CD4-positive, alpha-beta T cell treated with Interleukin-15 for 4 hours (primary cell): ENCODE measurements at places on chromosomes 1 and 21.
A peak's percentile ranks its signal among the peaks of the same experiment; 100 is the strongest.

- DNase-seq = no peak
Observed at GRCh38 chr1:81547261-81547911, 253.3 kb upstream of the ADGRL2 start.

- DNase-seq = no peak
Observed at GRCh38 chr1:15455522-15455921, 1.0 kb upstream of the CELA2A start.

- DNase-seq = no peak
Observed at GRCh38 chr1:115929881-115930280, 46.4 kb upstream of the SLC22A15 start.

DNA sequence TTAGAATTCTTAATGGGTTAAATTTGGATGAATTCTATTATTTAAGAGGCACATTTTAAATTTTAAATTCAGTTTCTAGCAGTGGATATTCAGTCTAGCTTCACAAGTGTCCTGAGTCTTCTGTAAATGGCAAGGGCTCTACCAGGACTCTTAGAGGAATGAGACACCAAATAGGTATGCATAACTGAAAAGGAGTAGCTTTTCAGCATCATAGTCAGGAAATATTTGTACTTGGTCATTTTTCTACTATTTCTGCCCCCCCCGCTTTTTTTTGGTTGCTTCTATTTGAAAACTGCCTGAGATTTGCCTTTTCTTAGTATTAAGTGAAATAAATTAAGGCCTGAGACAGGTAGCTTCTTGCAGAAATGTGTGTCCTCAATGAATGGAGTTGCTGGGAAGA, 80.2 kb downstream of the MAST2 start:
- DNase-seq = no peak

DNA sequence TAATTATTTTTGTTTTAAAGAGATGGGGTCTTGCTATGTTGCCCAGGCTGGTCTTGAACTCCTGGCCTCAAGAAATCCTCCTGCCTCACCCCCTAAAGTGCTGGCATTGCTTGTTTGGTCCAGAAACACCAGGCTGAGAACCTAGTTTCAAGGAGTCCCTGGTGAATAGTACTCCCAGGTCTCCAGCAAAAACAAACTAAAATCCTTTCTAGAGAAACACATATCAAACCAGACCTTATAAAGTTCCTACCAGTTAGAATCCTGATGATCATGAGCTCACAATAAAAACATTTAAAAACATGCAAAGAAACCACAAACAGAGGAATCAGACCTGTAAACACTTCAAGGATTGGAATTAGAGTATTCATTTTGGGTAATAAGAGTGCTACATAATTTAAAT, 34.4 kb upstream of the PADI1 start:
- DNase-seq = no peak

DNA sequence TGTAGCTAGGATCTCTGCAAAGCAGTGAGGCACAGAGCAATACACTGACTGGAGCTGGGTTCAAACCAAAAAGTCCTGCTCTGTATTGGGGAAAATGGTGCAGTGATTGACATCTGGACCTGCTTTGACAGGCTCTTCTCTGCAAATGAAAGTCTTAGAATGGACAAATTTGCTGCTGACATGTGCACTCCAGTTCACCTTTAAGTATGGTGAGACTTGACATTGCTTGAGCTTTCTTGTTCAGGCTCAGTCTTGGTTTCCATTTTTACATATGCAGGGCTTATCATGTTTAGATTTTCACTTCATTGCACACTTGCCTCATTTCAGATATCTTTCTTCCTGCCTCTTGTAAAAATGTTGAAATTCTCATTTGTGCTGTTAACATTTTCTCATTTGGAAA, 1655.0 kb downstream of the MRPL39 start:
- DNase-seq = no peak

DNA sequence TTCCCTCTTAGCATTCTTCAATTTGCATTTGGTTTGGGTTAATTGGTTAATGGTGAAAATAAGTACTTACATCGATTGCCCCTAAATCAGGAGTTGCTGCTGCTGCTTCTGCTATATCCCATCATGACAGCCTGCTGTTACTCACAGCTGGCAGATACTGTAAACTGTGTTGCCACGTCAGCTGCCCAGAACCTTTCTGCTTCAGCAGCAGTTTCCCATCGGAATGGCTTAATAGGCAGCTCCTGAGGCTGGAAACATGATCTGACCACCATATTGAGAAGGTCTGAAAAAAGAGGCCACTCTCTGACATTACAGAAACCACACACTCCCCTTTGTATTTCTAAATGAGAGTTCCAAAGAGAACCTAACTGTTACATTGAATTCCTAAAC, 14.3 kb upstream of the SEC16B start:
- DNase-seq = no peak

DNA sequence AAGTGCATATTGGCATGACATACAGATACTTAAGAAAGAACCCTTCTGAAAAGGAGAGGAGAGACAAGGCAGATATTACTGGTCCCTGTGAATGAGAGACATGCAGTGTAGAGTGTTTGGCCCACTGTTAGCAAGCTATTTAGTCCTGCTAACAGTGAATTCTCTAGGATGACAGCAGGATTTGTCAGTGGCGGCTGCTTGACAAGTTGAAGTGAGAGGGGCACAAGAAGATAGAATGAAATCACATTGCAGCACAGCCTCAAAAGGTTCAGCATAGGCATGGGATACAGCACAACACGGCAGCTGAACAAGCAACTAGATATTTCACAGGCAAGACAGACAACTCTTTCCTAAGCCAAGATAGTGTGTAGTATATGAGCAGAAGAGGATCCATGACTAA, 407.9 kb downstream of the PLA2G4A start:
- DNase-seq = no peak

DNA sequence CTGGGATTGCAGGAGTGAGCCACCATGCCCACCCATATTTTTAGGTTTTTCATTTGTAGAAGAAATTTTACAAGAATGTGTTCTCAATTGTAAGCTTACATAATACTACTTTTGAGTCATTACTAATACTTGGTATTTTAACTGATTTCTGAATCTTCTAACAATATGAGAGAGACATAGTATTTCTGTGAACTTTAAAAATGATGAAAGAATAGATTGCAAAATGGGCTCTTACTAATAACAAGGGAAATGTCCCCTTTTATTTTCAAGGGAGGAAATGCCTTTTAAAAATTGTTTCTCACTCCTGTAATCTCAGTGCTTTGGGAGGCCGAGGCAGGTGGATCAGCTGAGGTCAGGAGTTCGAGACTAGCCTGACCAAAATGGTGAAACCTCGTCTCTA, 5.9 kb downstream of the AGO3 start:
- DNase-seq = no peak

DNA sequence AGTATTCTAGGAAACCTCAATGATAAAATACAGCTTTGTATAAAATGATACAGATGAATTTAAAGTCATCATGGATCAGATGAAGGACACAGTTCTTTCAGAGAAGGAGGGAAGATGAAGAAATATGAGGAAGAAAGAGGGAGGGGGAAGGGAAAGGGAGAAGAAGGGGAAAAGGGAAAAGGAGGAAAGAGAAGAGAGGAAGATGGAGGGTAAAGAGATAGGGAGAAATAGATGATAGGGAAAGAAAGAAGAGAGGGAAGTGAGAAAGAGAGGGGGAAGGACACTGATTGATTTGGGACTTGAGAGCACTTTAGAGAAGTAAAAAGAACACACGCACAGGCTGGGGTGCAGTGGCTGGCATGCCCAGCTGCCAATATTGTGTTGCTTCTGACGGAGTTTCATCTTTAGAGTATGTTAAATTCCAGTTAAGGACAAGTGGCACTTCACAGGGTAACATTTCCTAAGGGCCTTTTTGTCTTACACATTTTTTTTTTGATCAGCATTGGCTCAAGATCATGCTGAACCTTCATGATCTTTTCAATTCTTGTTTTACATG, 235.9 kb upstream of the DMRTA2 start:
- no peak for DNase-seq

DNA sequence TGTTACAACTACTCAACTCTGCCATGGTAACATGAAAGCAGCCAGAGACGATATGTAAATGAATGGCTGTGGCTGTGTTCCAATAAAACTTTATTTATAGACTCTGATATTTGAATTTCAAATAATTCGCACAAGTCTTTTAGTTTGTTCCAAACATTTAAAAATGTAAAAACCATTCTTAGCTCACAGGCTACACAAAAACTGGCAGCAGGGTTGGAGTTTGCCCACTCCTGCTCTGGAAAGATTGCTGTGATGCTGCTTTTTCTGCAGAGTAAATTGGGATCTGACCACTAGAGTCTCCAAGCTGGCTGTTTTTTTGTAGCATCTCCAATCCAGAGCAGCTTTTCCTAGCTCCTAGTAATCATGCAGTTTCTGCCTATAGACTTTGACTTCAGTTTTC, 157.5 kb downstream of the CHRM3 start:
- DNase-seq = no peak

DNA sequence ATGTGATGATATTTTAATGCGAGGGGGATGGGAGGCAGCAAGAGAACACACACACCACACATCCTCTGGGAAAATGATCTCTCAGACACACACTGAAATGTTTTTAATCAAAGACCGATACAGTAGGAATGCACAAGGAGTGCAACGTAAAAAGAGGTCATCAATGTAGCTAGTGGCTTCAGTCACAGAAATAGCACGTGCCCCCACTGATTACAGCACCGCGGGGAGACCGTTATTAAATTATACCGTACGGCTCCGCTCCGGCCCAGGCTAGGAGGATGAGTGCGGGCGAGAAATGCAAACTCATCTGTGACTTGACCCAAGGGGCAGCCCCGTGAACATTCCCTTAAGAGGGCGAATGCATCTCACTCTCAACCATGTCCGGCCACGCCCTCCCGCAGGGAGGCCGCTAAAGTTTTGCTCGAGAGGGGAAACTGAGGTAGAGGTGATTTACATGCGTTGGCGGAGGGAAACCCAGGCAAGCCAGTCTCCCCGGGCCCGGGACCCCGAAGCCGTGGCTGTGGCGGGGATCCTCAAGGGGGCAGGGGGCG, 552 bp downstream of the UBR4 start:
- DNase-seq = peak; percentile 17

DNA sequence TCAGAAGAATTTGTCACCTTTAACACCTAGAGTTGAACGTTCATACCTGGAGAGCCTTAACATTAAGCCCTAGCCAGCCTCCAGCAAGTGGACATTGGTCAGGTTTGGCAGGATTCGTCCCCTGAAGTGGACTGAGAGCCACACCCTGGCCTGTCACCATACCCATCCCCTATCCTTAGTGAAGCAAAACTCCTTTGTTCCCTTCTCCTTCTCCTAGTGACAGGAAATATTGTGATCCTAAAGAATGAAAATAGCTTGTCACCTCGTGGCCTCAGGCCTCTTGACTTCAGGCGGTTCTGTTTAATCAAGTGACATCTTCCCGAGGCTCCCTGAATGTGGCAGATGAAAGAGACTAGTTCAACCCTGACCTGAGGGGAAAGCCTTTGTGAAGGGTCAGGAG, 52.3 kb downstream of the UBE4B start:
- DNase-seq = no peak

GRCh38 chr1:184614667-184615066, 140.0 kb downstream of the EDEM3 start:
- DNase-seq = no peak

DNA sequence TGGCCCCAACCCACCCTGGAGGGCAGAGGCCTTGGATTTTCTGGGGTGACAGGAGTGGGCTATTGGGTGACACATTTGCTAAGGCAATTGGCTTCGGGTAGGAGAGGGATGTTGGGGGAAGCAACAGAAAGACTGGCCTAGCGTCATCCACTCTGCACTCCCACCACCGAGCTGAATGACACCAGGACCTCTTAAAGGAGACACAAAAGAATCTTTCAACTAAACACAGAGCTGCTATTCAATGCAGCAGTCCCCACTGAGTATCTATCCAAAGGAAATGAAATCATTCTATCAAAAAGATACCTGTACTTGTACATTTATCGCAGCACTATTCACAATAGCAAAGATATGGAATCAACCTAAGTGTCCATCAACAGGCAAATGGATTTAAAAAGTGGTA, 6.2 kb downstream of the TFF2 start:
- DNase-seq = no peak

DNA sequence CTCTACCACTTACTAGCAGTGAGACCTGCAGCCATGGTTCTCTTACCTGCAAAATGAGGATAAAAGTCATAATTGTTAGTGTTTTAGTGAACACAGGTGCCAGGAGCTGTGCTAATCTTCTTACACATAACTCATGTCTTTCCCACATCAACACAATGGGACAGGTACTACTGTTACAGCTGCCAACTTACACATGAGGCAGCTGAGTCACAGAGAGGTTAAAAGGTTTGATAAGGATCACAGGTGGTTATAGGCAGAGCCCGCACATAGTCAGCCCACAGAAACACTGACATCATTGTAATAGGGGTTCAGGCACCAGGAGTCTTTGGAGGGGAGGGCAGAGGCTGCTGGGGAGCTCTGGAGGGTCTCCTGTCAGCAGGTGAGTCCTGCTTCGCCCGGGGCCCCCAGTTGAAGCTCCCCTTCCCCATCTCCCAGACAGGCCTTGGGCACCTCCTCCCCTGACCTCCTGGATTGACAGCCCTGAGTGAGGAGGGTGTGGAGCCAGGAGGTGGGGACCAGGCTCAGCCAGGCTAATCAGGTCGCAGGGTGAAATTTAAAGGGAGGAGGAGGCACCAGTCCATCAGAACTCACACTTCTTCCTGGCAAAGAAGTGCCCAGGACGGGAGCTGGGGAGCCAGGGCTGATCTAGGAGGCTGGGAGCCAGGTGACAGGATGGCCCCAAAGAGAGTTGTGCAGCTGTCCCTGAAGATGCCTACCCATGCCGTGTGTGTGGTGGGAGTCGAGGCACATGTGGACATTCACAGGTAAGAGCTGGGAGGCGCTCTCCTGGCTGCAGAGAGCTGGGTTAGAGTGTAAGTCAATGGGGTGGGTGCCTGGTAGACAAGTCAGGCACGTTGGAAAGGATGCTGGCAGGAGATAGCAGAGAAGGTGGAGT, at the start of gene PADI1:
TSS of gene PADI1 (plus strand) at position 583 of the 895 bp plus-strand sequence. CDS start at position 673, 90 bp downstream.
- no peak for DNase-seq

- no peak for DNase-seq
Observed at GRCh38 chr21:45027241-45028196, 46.9 kb upstream of the ADARB1 start.
